Activated T-cell treated with anti-CD3 and anti-CD28 coated beads, Interleukin-2, amount 50 U/mL, for 1 hour (primary cell): ENCODE measurements at places on chromosomes 11 and 22.

DNA sequence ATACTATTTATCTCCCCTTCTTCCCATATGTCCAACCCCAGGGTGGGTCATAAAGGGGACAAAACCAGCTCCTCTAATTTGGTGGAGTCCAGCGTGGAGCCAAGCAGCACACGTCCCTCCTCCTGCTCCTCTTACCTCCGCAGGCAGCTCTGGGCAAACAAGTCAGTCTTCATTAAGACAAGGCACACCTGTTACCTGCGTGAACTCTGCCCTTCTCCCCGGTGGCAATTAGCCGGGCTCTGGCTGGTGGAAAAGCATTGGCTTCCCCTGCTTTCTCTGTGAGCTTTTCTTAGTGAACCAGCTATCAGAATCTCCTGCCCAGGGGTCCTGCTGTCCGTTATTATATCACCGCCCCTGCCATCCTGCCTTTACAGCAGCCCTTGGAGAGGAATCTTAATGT, 418.7 kb upstream of the CADM1 start:
- DNase-seq, result no peak

DNA sequence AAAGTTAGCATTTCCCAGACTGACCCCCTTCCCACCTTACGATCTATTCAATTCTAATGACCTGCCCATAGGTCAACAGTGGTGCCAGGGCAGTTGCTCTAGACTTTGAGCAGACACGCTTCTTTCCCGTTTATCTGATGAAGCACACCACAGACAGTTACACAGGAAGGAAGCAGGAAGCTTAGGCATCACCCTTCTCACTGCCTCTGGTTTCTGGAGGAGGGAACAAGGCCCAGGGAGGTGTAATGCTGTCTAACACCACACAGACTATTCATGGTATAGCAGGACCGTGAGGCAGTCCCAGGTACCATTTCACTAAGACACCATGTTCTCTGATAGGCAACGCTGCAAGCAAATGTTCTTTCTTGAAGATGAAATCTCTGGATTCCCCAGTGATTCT, 279.4 kb downstream of the NTM start:
- no peak for DNase-seq

- DNase-seq, result no peak
These were observed 32.8 kb downstream of the PARVG start for GRCh38 chr22:44213489-44214043.

DNA sequence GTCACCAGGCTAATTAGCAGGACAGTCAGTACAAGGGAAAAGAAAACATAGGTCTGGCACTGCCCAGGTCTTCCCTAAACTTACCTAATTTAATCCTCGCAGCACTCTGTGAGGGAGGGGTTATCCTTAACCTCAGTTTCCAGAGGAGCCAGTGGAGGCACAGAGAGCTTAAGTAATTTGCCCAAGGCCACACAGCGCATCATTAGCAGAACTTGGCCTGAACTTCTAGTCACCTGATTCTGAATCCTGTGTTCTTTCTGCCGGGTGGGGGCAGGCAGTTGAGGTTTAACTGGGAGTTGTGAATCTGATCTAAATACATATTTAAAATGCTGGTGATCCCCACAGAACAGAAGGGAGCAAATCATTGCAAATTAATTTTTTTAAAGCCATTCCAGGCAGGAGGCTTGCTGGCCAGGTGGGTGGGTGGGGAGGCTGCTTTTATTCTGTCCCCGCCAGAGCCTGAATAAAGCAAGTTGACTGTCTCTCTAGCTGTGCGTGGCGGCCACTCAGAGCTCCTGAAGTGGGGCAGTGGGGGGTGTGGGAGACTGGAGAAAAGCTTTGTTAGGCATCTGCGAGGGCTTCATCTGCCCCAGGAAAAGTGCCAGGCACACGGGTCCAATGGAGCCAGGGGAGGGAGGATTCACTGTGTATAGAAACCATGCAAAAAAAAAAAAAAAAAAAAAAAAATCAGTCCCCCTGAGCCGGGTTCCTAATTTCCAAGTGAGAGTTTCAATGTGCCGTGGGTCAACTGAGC, 66.1 kb downstream of the NFAM1 start:
- DNase-seq, result no peak
